Activated naive CD4-positive, alpha-beta T cell treated with anti-CD3 and anti-CD28 coated beads for 36 hours (primary cell): ENCODE measurements at places on chromosomes 4 and X.

GRCh38 chr4:24063731-24064130, 173.9 kb upstream of the PPARGC1A start:
- DNase-seq, result no peak

DNA sequence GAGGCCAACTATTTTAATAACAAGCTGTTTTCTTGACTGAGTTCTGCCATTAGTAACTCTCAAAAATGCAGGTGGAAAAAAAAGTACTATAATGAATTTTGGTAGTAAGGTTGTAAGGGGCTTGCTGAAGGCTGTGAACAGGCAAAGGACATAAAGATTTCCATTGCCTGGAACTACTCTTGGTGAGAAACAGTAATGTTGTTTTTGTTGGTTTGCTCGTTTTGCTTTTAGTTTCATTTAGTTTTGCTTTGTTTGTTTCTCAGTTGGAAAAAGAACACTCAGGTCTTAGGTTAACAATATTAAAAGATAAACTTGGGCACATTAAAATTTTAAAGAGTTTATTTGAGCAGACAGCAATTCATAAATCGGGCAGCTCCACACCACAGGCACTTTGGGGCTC, 824.5 kb upstream of the HTR2C start:
- no peak for DNase-seq

GRCh38 chr4:176708771-176709311, 83.9 kb downstream of the VEGFC start:
- DNase-seq, result no peak

DNA sequence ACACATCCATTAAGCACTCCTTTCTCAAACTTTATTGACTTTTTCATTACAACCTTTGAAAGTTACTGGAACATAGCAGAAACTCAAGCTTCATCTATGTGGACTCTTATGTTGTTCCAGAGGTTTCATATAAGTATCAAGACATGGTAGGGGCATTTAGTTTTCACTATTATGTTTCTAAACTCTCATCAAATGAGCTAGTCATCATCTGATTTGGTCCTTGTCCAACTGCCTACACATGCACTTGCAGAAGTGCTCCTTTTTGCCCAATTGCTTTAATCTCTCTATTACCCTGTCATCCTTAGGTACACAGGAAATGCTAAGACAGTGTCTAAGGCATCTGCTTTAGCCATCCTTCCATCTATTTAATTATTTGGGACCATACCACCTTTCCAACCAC, 42.2 kb upstream of the EPGN start:
- no peak for DNase-seq

DNA sequence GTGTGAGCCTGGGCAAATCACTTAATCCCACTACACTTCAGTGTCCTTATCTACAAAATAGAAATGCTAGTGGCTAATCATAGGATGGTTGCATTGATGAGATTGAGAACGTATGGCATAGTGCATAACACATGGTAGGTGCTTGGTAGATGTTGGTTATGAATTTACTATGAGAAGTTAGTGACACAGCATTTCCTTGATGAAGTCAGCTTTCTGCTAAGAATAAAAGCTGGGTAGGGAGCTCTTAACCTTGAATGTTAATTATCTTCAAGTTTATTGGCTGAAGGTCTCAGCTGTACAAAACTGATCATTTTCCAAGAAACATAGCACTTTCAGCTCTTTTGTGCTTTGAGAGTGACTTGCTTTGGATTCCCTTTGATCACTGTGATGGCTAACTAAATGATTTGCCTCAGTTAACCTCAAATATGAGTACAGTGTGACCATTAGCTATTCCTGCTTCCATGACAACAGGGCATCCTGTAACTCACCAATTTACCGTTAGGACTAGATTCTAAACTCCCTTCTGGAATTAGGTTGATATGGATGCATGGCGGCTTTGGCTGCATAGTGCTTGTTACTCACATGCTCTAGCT, 17.8 kb downstream of the PDK3 start:
- no peak for DNase-seq
